HS-27A (cell line): ENCODE measurements at places on chromosomes 13 and 19.

DNA sequence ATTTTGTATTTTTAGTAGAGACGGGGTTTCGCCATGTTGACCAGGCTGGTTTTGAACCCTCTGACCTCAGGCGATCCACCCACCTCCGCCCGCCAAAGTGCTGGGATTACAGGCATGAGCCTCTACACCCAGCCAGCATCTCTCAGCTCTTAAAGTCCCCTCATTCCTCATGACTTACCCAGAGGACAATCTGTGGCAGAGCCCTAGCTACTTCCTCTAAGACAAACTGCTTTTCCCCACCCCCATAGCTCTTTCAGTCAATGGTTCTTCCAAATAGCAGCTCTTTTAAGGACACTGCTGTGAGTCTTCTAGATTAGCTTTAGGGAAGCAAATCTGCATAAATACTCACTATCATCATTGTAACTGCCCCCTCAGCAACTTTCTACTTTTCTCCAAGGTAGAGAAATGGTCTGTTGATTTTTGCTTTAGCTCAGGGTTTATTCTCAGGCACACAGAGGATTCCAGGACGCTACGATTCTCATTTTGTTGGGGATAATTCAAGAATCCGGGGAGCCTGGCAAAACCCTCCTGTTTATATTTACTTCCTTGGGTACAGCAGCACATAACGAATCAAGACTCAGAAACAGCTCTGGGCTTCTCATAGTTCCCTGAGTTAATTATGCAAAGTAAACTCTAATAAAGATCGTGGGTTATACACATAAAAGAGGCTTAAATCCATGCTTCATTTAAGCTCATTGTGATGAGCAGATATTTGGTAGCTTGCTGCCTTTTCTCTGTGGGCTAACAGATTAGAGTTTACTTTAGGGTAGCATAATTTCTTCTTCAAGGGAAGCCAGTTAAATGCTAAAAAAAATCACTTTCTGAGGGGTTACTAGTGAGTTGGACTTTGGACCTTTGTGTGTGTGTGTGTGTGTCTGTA, 357.4 kb downstream of the TDRD3 start:
- no peak for DNase-seq

DNA sequence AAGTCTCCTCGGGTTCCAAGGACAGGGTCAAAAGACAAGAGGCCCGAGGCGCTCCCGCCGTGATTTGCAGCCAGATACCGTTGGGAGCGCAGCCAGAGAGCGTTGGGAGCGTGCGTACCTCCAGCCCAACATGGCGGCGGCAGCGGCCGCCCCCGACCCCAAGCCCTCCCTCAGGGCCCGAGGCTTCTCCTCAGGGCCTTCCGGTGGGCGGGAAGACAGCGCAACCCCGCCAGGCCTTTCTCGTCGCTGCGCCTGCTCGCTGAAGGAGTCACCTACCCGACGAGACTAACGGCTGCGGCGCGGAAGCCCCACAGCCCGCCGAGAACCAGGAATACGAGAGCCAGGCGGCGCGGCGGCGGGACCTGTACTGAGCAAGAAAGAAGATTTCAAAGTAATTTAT, 3.2 kb upstream of the ZNF850 start:
- no peak for DNase-seq

DNA sequence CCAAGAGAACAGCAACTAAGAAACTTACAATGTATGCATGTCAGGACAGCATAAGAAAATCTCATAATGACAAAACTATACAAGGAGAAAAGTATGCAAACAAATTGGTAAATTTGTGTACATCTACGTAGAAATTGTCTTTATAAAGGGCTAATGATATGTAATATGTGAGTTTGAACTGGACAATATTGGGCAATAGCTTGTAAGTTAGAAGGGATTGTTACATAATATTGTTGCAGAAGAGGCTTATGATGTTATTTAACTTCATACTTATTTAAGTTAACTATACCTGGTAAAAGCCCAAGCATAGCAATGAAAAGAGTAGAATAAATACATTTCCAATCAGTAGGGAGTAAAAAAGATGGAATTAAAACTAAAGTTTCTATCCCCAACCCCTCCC, 134.0 kb downstream of the MAB21L1 start:
- no peak for DNase-seq

GRCh38 chr19:51194527-51195315, 30.2 kb upstream of the CD33 start:
- no peak for DNase-seq

DNA sequence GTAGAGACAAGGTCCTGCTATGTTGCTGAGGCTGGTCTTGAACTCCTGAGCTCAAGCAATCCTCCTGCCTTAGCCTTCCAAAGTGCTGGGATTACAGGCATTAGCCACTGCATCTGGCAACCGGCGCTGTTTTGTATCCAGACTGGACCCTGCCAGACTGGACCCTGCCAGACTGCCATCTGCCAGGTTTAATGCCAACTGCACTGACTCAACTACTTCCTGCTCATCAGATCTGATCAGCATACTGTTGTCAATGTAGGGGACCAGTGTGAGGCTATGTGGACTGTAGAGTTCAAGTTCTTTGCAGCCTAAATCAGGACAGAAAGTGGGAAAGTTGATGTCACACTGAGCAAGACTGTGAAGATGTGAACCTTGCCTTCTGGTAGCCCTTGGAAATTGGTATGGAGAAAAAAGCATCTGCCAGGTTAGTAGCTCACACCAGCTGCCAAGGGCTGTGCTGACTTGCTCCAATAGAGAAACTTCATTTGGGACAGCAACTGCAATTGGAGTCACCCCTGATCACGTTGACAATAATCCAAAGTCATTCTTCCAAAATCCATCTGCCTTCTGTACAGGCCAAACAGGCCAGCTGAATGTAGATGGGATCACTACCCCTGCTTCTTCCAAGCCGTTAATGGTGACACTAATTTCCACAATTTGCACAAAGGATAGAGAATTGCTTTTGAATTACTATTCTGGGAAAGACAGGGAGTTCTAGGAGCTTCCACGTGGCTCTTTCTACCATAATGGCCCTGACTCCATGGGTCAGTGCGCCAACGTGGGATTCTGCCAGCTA, 36.8 kb upstream of the ATP1A3 start:
- DNase-seq, result no peak
